ENCODE measurements at places on chromosomes 4 and X.

DNA sequence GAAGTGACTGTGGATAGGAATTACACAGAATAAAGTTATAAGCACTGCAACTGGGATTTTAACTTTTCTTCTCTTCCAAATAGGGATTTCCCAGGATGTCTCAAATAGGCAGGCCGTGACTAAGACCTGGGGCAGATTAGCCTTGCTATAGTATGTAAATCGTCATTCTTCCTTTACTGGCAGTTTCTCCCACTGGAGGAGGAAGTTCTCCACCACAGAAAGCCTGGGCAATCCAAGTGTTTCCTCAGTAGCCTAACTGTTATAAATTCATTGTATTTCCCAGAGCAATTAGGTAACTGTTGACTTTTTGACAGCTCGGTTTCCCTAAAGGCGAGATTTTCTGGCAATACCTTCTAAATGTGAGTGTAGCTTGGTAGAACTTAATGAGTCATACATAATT, at the start of gene TNIP3:
Gene TNIP3, minus strand, starts transcription at position 31 of the 400 bp plus-strand sequence. CDS start 196 bp downstream, outside the sequence.
- DNase-seq = no peak

DNA sequence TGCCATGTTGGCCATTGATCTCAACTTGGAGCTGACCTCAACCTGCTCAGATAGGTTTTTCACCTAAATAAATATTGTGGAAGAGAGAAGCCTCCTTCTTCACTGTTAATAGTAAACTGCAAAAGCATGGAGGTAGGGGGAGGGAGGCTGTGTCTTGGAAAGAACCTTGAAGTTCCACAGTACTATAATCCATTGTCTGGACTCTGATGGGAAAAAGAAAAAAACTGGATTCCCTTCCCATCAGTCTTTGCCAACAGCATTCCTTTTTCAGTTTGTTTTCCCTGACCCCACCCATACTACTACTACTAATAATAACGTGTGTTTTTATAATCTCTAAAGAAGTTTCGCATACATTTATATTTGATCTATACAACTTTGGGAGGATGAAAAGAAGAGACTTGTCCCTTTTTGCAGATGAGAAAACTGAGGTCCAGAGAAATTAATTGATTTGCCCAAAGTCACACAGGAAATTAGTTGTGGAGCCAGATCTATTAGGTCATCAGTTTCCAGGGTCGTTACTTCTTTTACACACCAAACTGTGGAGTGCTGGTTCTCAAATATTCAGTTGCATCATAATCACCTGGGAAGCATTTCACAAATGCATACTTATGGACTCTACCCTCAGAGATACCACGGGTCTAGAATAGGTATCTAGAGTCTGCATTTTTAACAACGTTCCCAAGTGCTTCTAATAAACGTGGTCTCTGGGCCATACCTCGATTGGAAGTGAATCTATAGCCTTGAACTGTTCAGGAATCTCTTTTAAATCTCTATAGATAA, 59.1 kb downstream of the LUZP4 start:
- no peak for DNase-seq

DNA sequence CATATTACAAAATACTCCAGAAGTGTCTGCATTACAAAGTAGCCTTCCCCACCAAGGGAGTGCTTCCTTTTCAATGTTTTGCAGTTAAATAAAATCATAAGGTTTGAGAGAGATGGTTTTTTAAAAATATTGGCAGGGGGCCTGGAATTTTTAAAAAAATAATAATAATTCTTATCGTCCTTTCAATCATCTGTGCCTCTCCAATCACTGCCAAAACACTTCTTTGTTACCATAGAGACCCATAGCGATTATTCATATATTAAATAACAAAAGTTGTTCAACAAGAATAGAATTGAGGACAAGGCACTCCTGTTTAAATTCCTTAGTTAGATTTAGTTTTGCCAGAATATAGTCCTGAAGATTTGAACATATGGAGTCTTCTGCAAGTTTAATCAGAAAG, 203.1 kb downstream of the FAT4 start:
- DNase-seq = no peak

- DNase-seq = no peak
Observed at GRCh38 chrX:148574237-148574973, 74.0 kb downstream of the AFF2 start.

GRCh38 chr4:173013232-173013930, 155.2 kb upstream of the GALNT7 start:
- DNase-seq = no peak

- peak; percentile 48 for DNase-seq
Observed at GRCh38 chr4:30714408-30715031, 5.6 kb upstream of the PCDH7 start.

GRCh38 chr4:2886161-2886560, 42.5 kb downstream of the ADD1 start:
- DNase-seq = no peak

DNA sequence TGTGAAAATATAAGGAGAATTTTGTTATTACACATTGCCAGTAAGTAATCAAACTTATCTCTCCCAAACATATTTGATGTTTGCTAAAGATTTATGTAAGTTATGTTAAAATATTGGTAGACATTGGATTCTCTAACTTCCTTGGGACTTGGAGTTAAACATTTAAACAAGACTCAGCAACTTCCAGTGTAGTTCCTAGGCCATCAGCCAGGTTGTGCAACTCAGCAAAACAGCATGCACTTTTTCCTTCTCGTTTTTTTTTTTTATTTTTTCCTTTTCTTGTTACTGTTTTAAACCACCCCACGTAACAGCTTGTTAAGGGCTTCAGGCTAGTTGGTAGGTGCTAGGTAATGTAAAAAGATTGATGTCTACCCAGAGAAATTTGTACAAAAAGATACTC, 510.4 kb downstream of the ANKRD50 start:
- no peak for DNase-seq

GRCh38 chrX:31331015-31331414, 259.2 kb upstream of the FTHL17 start:
- DNase-seq = no peak

GRCh38 chr4:178976861-178977260, 1534.6 kb upstream of the AGA start:
- DNase-seq = no peak

DNA sequence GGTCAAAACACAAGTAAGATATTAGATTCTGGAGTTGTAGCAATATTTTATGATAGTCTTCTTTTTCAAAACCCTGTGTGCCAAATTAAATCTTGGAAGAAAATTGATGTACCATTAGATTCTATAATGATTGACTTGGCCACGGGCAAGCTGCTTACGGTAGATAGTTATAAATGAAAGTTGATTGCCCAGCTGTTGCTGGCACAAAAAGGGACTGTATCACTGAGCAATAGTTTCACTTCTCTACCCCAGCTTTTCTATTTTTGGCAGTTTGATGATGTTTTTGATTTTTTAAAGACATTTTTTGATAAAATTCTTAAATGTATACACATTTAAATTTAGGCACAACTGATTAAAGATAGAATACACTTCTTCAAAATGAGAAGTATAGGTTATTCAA, 333.3 kb downstream of the TRAM1L1 start:
- DNase-seq = no peak

DNA sequence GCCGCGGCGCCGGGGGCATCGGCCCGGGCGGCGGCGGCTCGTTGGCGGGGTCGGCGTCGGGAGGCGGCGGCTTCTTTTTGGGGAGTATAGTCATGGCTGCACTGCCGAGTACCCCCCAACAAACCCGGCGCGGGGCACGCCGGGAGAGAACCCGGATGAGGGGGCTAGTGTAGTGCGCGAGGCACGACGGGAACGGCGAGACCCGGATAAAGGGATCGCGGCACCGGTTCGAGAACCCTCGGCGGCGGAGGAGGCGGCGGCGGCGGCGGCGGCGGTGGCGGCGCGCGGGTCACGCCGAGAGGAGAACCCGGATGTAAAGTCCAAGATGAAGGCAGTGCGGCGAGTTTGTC, at the start of gene OTUD5:
Gene OTUD5, minus strand, starts transcription at position 131 of the 350 bp plus-strand sequence. Its CDS starts 37 bp downstream, at position 94.
- DNase-seq = peak; percentile 70

DNA sequence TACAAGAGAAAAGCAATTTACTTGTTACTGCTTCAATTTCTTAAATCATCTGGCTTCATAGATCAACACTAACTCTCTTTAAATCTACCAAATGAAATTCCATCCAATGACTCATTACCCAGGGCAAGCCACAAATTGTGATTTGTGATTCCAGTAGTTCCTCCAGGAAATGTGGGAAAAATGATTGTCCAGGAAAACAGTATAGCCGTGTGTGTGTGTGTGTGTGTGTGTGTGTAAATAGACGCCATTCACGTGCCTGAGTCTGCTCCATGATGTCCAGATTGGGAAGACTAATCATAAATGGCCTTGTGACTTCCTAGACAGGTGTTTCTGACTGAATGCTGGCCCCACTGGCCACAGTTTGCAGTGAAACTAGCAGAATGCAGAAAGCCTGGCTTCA, 121.3 kb downstream of the HS6ST2 start:
- DNase-seq = no peak

GRCh38 chr4:176270669-176271068, 1.6 kb upstream of the ASB5 start:
- no peak for DNase-seq

DNA sequence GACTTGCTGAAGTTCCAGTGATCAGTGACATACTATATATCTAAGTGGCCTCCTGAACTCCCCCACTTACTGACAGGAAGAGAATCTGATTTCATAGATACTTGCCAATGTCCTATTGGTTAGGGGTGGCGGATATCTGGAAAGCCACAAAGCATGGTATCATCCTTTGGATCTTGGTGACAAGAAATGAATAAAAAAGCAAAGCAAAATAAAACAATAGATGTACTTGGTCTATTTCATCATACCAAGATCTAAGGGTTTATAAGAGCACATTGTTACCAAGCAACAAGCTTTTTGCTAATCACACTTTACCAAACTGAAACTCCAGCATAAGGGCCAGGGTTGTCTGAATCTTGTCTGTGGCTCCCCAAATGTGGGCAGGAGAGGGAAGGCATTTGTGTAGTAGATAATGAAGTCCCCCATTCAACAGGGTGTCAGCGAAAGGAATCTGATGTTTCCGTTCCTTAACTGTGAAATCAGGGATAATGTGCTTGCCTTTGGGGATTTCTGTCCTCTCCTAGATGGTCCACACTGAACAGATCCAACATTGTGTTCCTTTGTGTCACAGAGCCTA, 125.0 kb upstream of the SMIM10 start:
- DNase-seq = no peak

GRCh38 chr4:24287096-24287495, 297.3 kb downstream of the DHX15 start:
- DNase-seq = no peak

DNA sequence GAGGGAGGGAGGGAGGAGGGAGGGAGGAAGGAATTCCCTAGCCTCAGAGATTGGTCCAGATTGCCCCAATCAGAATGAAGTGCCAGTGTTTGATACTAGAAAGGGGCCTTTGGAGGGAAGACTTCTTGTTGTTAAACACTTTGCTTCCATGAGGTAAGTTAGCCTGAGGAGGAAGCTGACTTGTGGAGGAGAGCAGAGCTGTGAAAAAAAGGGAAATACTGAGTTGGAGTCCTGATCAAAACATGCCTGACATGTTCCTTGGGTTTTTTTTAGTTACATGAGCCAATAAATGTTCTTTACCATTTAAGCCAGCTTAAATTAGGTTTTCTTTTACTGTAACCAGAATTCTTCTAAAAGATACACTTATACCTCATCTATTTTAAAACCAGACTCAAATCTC, 57.6 kb downstream of the GSX2 start:
- DNase-seq = no peak

GRCh38 chrX:102599084-102599950, at the start of gene ARMCX5:
Gene ARMCX5, plus strand, starts transcription at chrX:102599515. Its CDS starts 2,627 bp downstream, at chrX:102602142.
- peak; percentile 80 for DNase-seq

GRCh38 chrX:118724775-118725174, 2.6 kb upstream of the IL13RA1 start:
- no peak for DNase-seq

DNA sequence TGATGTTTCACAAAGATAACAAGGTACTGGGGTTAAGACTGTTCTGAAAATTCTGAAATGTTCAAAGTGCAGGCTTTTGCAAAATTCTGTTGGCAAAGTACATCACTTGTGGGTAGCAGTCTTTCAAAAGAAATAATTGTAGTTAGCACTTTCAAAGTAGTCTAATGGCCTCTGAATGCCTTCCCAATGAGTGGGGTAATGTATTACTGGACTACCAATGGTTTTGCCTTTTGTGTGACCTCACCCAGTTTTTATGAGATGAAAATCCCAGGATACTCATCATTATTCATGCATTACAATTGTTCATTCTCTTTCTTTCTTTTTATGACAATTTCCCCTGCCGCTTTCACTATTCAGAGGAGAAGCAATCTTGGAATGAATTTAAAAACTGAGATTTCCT, 686.1 kb downstream of the GLUD2 start:
- DNase-seq = no peak

GRCh38 chr4:141922236-141922635, 285.9 kb downstream of the IL15 start:
- DNase-seq = no peak

- no peak for DNase-seq
Observed at GRCh38 chr4:53321151-53321983, 44.5 kb downstream of the SCFD2 start.

- no peak for DNase-seq
Observed at GRCh38 chr4:23070848-23071570, 378.3 kb downstream of the GBA3 start.

- no peak for DNase-seq
Observed at GRCh38 chr4:47462799-47463234, 685 bp downstream of the COMMD8 start.

DNA sequence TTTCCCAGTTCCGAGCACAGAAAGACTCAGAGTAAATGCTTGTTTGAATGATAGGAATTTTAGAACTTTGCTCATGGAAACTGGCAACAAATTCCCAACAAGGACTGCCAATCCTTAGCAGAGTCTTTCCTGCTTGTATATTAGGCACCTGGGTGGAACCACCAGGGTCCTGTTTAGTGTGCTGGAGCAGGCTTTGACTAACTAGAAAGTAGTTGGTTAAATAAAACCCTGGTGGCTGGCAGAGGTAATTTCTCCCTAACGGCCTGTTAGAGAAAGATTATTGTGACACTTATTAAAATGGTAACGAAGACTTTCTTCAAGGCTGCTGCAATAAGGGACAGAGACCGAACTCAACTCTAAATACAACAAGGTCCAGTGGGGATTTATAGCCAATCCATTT, 103.6 kb upstream of the TEX13D start:
- no peak for DNase-seq

DNA sequence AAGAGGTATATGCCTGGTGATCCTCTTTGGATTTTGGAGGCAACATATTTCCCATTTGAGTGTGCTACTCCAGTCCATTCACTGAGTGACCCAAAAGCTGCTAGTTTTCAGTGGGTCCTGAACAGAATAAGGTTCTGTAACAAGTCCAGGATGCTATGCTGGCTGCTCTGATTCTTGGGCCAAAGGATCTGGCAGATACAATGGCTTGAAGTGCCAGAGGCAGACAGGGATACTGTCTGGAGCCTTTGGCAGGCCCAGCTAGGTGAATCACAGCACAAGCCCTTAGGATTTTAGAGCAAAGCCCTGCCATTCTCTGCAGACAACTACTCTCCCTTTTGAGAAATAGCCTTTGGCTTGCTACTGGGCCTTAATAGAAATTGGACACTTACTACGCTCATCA, 40.6 kb downstream of the DCHS2 start:
- no peak for DNase-seq

GRCh38 chrX:13005661-13006473, 31.0 kb downstream of the TMSB4X start:
- DNase-seq = no peak
